ENCODE measurements at places on chromosomes 3 and 15.

DNA sequence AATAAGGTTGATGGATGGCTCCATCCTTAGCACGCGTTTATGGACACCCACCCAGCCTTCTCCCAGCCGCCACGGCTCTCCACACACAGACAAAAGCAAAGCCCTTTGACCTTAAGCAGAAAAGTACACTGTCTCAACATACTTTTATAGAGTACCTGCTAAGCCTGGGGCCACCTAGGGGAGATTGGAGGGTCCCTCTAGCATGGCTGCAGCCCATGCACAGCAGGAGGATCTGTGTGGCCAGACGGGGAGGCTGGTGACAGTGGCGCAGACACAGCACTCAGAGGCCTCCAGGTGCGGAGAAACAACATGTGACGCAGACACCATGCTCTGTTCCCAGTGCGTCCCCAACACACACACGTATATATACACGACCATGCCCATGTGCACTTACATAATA lies 174.9 kb downstream of the XXYLT1 start:
- no peak for DNase-seq

- DNase-seq = no peak
These were observed 9.3 kb downstream of the PSTPIP1 start for GRCh38 chr15:77004189-77004588.

GRCh38 chr3:155034786-155035185 lies 45.3 kb upstream of the MME start:
- DNase-seq = no peak

GRCh38 chr15:74025436-74025835 lies 30.9 kb downstream of the PML start:
- no peak for DNase-seq

DNA sequence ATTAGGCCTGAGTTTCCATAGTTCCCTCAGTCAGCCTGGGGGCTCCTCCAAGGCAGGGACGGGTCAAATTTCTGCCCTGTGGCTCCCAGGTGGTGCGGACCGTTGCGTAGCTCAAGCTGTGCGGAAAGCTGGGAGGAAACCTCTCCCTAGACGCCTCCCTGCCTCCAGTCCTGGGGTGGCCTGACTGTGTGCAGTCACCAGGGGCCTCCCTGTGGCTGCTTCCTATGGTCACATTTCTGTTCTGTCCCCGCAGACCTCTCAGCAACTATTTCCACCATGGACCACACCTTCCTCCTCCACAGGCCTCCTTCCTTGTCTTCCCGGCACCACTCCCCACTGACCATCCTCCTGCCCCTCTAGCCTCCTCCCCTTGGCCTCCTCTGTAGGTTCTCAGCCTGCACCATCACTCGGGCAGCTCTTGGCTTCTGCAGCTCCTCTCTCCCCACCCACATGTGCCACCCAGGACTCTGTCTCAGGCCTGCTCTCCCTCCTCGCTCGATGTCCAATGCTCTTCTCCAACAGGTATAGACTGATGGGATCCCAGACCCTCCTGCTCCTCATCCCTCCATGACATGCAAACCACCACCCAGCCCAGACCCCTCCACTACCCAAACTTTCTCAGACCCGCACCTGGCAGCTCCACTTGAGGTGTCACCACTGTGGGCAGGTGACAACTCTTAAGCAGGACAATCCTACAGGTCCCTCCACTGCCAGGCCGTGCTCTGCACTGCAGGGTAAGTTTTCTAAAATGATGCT lies 26.9 kb upstream of the SEC13 start:
- DNase-seq = no peak

DNA sequence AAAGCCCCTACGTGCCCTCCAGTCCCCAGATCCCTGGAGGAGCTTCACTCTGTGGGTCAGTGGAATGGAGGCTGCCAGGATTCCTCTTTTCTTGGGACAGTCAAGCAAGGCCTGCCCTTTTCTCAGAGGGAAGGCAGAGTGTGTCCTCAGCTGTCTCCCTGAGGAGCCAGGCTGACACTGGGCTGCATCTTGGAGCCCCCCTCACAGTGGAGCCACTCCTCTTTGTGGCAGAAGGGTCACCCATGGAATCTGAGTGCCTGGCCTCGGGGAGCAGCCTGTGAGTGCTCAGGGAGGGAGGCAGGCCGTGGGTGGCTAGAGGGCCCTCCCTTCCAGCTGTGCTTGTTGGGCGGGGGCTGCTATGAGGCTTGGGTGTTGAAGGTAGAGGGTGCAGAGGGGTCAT lies 41.2 kb downstream of the BOC start:
- no peak for DNase-seq

GRCh38 chr3:157856078-157856939 lies 249.9 kb downstream of the SHOX2 start:
- no peak for DNase-seq

DNA sequence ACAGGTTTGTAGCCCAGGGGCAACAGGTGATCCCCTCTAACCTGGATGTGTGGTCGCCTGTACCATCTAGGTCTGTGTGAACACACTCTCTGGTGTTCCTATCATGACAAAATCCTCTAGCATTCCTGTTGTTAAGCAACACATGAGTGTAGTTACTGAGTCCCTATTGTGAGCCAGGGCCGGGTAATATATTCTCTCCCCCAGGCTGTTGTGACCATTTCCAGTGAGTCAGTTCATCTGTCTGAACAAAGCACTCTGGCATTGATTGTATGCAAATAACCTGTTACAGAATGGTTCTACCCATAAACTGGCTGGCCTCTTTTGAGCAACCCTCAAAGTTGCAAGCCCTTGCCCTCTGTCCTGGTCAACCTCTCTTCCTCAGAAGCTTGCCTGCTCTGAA lies 2.6 kb upstream of the FLNB start:
- no peak for DNase-seq

- no peak for DNase-seq
These were observed 65.1 kb upstream of the SAMMSON start for GRCh38 chr3:69934398-69934797.

GRCh38 chr3:141986548-141987107 lies 110.2 kb downstream of the ATP1B3 start:
- DNase-seq = no peak
